Fibroblast of villous mesenchyme (primary cell): ENCODE measurements at places on chromosomes 12 and 14. TPM values are rescaled to one million over a fixed set of nuclear protein-coding genes. Genes with fewer than 3 reads are reported as not detected.
A peak's percentile ranks its signal among the peaks of the same experiment; 100 is the strongest.

Gene CDH24
- 6.4 and 10.8 TPM in 2 replicates for total RNA-seq

- DNase-seq, result peak; percentile 45
Measured at GRCh38 chr12:90896164-90896563, 58.8 kb downstream of the CCER1 start.

DNA sequence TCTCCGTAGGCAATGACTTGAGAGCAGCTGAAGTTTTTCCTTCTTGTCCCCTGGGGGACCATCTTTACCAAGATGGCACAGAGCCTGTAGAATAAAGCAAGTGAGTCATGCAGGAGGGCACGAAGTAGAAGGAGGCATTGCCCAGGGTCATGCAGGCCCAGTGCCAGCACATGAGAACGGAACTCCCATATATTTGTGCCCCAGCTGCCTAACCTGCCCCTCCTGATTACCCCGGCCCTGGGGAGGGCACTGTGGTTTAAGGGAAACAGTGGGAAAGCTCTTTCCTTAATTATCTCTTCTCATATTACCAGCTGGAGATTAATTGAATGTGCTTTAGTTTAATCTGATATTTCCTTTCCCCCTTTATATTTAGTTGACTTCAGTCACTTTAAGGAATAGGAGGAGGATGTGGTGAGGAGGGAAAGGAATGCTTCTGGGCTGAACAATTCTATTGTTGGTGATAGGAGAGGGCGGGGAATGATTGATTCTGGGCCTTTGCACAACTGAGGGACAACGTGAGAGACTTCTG is 51.9 kb downstream of the RASSF8 start:
- DNase-seq, result no peak

- DNase-seq, result no peak
Measured at GRCh38 chr14:68215629-68216028, 396.1 kb downstream of the RAD51B start.

GRCh38 chr12:57049890-57050289 is at the start of gene MYO1A:
Gene MYO1A (minus strand): TSS chr12:57050129. CDS start chr12:57048323, 1,806 bp downstream.
- DNase-seq, result peak; percentile 16

DNA sequence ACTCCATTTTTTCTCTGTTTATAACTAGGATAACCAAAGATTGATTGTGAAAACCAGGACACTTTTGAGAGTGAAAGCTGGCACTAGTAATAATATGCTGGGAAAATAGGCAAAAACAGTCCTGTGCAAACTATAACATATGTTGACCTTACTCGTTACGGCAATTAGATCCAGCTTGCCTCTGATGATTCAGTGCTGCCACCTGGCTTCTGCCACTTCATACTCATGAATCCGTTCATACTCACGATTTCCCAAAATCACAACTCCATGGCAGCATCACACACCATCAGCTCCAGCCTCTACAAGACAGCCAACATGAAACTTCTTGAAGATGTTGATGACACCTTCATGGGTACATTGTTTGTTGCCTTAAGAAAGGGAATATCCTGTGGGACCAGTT is 49.1 kb upstream of the CAND1 start:
- DNase-seq, result peak; percentile 3
